HT-29 (cell line): ENCODE measurements at places on chromosomes 3 and 15.

- peak; percentile 56 for DNase-seq
These were observed 8.6 kb upstream of the SST start for GRCh38 chr3:187678726-187679268.

DNA sequence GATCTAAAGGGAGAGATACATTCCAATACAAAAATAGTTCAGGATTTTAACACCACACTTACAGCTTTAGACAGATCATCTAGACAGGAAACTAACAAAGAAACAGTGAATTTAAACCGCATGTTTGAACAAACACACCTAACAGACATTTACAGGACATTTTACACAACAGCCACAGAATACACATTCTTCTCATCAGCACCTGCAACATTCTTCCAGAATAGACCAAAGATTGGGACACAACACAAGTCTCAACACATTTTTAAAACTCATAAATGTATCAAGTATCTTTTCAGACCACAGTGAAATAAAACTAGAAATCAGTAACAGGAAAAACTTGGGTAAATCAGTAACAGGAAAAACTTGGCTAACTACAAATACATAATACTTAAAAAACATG is 256.3 kb downstream of the MCTP2 start:
- DNase-seq, result no peak

DNA sequence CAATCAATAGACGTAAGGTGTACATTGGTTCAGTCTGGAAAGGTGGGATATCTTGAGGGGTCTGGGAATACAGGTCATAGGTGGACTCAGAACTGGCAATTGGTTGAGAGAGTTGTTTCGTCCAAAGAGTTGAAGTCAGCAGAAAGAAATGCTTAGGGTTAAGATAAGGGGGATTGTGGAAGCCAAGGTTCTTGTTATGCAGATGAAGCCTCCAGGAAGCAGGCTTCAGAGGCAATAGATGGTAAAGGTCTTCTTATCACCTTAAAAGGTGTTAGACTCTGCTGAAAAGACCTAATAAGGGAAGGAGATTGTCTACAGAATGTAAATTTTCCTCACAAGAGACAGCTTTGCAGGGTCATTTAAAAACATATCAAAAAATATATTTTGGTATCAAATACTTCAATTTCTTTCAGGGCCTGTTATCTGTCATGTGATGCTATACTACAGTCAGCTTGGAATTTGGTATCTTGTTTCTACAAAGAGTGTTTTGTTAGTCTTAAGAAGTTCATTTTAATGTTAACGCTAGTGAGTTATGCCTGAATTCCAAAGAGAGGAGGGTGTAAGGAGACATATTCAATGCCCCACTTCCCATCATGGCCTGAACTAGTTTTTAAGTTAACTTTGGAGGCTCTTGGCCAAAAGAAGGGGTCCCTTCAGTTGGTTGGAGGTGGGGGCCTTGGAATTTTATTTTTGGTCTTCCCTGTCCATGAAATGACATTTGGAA is 378.2 kb upstream of the ROBO2 start:
- no peak for DNase-seq

- peak; percentile 45 for DNase-seq
These were observed 41.5 kb downstream of the DLG1 start for GRCh38 chr3:197256836-197257444.

DNA sequence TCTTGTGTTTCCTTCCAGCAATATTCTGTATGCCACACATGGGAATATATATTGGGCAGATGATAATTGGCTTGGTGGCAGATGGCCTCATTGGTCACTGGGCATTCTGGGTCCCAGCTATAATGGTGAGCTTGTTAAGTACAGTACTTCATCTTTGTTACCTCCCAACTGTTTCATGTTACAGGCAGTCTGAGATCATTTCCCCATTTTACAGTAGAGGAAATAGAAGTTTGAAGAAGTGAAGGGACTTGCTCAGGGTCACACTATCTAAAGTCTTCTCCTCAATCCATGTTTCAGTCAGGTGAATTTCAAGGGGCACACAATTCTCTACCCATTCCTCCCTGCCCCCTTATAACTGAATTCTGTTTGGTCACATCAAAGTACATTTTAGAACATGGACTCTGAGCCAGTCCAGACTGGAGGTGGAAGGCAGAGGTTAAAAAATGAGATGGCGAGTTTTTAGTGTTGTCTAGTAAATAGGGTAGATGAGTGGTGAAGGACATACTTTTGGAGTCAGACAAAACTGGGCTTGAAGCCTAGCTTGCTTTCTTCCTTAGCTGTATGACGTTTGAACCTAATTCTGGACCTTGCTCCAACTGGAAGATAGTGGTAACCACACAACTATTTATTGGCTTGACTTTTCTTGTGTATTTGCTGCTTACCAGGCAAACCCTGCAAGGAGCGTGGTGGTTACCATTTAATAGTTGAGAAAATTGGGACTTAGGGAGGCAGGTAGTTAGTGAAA is 2.5 kb downstream of the EEFSEC start:
- no peak for DNase-seq

DNA sequence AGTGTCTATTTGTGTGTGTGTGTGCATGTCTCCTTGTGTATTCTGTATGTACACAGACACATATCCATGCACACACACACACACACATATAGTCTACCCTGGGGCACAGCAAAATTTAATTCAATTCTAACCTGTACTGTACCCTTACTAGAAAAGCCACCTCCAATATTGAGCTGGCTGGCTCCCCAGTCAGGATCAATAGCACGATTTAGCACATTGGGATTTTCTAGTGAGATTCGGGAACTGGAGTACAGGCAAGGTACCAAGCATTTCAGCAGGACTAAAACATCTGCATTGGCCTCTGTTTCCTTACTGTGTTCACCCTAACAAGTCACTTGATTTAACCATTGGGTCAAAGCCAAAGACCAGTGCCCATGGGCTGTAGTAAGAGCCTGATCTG is 13.2 kb downstream of the FSTL1 start:
- DNase-seq, result no peak

DNA sequence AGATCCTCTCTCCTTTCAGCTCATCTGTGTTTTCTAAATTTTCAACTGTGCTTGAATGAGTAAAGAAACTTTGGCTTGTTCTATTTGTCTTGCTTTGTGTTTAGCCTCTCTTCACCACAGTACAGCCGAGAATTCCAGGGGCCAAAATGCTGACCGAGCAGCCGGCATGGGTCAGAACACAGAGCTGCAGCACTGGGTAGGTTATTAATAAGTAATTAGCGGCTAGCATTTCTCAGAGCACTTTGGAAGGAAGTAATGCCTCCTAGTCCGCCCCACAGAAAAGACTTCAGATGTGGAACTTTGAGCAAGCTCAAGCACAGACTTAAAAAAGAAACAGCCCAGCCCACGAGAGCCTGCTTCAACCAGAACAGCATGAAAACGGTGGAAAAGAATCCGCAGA is 343.9 kb downstream of the ARRDC4 start:
- DNase-seq, result no peak

DNA sequence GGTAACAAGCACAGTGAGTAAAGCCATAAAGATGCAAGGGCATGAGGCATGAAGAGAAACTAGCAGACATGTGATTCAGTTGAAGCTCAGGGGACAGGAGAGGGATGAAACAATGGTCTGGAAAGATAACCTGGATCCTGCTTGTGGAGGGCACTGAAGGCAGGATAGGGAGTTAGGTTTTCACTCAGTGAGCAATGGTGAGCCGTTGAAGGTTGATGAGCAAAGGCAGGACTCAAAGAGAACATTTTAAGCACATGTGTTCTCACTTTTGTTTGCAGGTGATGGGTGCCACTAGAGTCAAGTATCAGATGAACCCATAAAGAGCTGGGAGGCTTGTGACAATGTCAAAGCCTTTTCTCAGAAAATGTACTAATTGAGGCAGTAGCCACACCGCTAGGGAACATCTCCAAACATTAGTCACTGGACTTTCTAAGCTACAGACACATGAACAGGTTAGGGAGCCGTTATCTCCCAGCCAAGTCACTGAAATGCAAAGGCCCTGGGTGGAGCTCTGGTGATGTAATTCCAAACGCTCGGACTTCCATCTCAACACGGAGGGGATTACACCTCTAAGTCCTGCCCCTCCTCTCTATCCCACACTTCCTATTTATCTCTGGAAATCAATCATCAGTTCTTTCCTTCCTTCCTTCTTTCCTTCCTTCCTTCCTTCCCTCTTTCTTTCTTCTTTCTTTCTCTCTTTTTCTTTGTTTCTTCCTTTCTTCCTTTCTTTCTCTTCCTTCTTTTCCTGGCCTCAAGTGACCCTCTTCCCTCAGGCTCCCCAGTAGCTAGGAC is 22.7 kb downstream of the KLHL6 start:
- DNase-seq, result no peak

DNA sequence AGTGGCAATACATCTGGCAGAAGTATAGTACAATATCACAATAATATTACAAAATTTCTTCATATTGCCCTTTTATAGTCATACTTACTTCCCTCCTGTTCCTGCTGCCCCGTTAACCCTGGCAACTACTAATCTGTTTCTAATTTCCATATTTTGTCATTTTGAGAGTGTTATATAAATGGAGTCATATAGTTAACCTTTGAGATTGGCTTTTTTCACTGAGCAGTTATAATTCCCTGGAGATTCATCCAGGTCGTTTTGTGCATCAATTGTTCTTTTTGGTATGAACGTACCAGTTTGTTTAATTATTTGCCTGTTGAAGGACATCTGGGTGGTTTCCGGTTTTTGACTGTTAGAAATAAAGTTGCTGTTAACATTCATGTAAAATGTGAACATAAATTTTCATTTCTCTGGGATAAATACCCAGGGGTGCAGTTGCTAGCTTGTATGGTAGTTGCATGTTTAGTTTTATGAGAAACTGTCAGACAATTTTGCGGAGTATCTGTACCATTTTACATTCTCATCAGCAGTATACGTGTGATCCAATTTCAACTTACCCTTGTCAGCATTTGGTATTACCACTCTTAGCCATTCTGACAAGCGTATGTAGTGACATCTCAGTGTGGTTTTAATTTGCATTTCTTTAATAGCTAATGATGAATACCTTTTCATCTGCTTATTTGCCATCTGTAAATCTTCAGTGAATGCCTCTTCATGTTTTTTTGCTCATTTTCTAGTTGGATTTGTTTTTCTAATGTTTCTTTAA is 32.2 kb upstream of the IL20RB start:
- DNase-seq, result no peak

- no peak for DNase-seq
These were observed at the start of gene CCR4 for GRCh38 chr3:32951410-32951811. Gene CCR4 (plus strand): TSS chr3:32951644. CDS start chr3:32953423, 1,779 bp downstream.

DNA sequence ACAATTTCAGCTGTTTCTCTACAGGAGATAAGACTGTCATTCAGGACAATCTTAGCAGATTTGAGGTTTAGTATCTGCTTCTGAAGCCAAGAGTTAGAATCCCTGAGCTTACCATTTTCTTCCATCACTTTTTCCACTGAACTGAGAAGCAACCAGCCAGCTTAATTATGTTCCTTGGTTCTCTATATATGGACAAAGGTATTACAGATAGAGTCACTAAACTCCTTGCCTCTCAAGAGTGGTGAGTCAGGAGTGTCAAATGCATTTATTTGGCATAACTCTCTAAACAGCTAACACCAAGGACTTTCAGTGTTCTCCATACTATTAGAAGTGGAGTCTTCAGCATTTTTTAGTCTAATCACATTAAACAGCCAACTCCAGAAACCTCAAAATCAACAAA is 239.3 kb downstream of the ALCAM start:
- no peak for DNase-seq

DNA sequence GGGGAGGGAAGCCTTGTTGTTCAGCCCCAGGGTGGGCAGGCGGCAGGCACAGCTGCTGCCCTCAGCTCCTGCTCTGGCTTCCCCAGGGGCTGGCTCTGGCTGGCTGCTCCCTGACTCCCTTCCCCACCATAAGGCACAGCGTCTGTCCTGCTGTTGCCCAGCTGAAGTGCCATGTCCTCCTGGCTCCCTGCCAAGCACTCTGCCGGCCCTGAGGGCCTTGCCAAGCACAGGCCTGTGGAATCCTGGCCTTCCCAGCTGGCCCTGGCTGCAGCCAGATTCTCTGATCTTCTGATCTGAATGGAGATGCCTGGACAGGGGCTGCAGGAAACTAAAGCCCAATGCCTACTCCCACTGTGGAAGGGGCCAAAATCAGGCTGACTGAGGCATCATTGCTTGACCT is 1.1 kb downstream of the IQCF6 start:
- DNase-seq, result peak; percentile 7

- no peak for DNase-seq
These were observed 39.5 kb upstream of the SCAANT1 start for GRCh38 chr3:63951492-63952247.

GRCh38 chr3:67976663-67977062 is 322.3 kb upstream of the SUCLG2 start:
- no peak for DNase-seq

DNA sequence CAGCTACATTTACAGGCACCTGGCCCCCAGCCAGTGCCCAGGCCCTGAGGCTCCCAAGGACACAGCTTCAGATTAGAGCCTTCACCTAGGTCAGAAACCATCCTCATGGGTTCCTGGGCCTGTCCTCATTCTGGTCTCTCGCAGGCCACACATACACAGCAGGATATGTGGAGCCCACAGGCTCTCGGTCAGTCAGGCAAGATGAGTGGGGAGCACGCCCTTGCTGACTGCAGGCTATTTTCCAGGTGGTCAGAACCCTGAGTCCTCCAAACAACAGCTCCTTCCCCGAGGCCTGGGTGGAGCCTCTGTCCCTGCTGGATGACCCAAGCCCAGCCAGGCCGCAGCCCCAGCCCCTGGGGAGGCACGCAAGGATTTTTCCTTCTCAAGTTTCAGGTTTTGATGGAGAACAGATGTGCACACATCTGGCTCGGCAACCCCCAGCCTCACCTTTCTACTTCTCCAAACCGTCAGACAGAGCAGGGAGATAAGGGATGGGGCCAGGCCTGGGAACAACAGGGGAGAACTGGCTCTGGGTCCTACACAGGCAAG is 1.6 kb downstream of the STRA6 start:
- no peak for DNase-seq

DNA sequence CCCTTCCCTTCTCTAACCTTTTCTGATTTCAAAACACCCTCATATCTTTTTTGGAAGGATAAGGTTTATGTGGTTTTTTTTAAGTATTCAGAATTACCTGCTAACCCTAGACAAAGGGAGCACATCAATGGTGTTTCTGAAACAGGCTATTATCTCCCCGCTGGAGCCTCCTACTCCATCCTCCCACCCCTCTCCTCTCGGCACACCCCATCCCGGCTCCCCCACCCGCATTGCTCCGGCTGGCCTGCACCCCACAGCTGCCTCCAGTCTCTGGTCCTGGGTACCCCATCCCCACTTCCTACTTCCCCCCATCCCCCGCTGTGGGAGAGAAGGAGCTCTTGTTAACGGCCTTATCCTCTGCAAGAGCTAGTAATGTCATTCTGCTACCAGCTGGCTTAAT is 59.2 kb downstream of the PDIA5 start:
- no peak for DNase-seq

DNA sequence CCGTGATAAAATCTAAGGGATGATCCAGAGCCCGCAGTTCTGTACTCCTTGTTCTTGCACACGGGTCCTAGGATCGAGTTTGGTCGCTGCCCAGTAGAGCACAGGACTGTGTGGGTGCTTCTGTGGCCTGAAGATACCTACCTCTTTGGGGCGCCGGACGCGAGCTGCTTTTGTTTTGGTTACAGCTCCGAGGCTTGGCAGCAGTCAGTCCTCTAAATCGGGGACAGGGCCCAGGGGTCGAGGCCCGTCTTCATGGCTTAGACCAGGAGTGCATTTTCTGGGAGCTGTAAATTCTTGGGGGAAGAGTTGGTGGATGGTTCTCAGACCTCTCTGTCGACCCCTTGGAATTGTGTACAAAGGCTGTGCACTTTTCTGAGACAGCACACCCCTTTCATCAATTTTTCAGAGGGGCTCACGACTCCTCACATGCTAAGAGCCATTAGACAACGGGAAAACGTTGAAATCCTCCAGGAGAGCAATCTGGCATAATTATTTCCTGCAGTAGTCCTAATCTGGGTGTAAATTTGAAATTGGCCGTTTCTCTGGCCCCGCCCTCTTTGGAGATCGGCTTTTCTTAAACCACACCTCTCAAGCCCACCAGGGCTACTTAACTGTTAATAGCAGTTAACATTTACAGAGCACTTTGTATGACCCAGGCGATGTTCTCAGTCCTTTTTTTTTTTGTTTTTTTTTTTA is 928 bp downstream of the CEP97 start:
- peak; percentile 9 for DNase-seq
